Activated gamma-delta T cell treated with Interleukin-2 at 50 U/mL for 16 hours (primary cell): ENCODE measurements at places on chromosomes 1 and 21.
A peak's percentile ranks its signal among the peaks of the same experiment; 100 is the strongest.

- DNase-seq: no peak
Measured at GRCh38 chr1:171220581-171221054, 27.7 kb upstream of the FMO1 start.

DNA sequence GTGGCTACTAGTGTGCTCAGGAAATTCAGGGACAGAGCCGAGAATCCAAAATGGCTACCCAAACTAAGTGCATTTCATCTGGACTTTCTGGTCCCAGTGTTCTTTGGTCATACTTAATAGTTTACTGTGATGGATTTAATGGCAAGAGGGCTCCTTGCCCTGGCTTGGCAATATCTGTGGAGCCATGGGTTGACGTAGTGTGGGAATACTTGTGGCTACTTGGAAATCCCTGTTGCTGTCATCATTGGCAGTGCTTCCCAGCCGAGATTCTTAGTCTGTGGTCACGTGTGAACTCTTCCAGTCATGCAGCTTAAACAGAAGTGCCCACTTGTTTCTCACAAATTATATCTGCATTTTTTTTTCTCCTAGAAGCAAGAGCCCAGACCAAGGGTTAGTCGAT, 198.9 kb downstream of the HS2ST1 start:
- DNase-seq: no peak

DNA sequence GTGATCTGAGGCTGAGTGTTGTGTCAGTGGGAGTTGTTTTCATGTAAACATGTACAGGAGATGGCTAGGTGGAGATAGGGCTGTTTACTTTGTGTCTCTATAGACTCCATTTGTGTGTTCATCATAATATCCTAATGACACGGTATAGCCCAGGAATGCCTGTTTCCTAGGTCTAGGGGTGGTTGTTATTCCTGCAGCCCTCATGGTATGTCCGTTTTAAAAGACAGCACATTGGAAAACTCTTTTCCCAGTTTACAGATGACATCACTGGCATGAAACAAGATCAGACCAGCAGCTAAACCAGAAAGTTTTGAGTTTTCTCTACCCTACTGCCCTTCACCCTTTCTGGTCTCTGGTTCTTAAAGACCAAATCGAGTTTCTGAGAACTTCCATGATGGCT, 227.3 kb upstream of the TMEM51 start:
- no peak for DNase-seq

DNA sequence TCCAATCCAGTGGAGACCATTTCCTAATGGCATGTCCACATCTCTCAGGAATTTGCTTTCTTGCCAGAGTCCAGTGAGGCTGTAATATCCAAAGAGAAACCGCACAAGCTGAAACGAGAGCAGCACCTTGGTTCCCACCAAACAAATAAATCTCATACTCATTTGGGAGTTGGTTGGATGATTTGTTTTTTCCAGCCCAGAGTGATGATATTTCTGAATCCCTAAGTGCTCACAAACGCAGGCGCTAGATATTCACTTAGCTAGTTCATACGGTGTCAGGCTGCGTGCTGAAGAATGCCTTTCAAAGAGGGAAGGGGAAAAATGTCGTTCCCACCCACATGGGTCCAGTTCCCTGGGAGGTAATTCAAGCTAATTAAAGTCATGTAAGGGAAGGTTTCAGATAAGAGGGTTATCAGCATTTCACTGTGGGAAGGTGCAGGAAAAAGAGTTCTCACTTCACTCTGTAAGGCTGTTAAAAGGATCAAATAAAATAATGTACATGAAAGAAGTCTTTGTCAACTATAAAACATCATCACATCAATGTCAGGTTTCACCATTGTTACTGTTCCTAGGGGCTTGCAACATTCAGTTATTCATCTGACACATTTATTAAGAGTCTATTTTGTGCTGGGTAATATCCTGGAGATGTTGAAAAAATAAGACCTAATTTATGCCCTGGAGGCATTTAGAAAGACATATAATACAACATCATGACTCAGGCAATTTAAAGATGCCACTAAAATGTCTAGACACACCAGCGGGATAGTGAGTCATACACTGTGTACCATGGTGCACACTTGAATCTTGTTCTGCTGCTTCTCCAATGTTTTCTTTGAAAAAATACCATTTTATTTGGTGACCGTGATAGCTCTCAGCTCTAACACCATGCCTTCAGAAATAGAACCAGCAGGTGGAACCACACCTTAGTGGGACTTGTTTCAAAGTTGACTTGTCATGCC, 19.3 kb downstream of the DPT start:
- DNase-seq: no peak

GRCh38 chr1:119674111-119674526, 26.1 kb upstream of the ZNF697 start:
- no peak for DNase-seq

DNA sequence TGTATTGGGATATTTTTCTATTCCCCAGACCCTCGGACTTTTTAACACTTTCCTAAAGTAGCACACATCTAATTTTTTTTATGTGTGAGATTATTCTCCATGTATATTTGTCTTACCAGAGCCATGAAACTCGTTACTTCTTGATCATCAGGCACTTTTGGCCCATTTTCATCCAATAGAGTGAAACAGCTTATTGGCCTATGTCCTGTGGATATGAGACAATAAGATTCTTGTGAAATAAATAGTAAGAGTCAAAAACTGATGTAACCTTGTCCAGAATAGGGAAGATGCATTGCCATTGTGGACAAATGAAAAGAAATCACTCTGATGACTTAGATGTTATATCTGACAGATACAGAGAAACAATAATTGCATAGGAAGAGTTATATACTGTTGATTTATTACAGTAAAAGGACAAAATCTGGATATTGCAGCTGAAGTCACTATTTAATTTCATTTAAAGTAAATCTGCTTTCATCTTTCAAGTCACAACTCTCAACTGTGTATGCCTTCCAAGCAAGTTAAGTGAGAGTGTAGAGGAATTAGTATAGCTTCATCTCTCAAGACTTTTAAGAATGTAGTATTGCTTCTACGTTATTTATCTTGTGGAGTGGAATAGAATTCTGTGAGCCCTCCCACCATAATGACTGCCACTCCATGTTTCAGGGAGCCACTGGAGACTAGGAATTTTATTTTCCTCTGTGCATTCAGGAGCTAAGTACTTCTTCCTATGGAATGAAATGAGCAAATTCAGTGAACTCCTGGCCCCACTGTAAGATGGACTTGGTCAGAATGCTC, 86.9 kb downstream of the ADAMTS1 start:
- DNase-seq: no peak

GRCh38 chr1:211605603-211606331, 26.8 kb upstream of the SLC30A1 start:
- DNase-seq: no peak

DNA sequence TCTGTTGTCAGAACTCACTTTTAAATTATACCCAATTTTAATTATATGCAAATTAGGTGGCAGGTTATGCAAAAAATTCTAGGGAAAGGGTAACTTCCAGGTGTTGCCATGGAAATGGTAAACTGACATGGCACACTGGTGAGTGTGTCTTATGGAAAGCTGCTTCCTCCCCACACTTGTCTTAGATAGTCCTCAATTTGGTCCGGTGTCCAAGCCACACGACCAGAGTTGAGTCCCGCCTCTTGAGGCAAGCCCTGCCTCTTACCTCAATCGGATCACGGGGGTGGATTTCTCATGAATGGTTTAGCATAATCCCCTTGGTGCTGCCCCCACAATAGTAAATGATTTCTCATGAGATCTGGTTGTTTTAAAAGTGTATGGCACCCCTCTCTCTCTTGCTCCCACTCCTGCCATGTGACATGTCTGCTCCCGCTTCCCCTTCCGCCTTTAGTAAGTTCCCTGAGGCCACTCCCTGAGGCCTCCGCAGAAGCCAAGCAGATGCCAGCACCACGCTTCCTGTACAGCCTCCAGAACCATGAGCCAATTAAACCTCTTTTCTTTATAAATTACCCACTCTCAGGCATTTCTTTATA, 74.9 kb downstream of the MATN1 start:
- DNase-seq: no peak

- DNase-seq: no peak
Measured at GRCh38 chr21:32308696-32309095, 10.0 kb downstream of the MRAP start.

- peak; percentile 10 for DNase-seq
Measured at GRCh38 chr1:20361805-20362381, 71.2 kb downstream of the VWA5B1 start.

- no peak for DNase-seq
Measured at GRCh38 chr1:64472040-64472376, 2.1 kb downstream of the CACHD1 start.

GRCh38 chr1:167152192-167152876, 58.5 kb downstream of the STYXL2 start:
- no peak for DNase-seq

DNA sequence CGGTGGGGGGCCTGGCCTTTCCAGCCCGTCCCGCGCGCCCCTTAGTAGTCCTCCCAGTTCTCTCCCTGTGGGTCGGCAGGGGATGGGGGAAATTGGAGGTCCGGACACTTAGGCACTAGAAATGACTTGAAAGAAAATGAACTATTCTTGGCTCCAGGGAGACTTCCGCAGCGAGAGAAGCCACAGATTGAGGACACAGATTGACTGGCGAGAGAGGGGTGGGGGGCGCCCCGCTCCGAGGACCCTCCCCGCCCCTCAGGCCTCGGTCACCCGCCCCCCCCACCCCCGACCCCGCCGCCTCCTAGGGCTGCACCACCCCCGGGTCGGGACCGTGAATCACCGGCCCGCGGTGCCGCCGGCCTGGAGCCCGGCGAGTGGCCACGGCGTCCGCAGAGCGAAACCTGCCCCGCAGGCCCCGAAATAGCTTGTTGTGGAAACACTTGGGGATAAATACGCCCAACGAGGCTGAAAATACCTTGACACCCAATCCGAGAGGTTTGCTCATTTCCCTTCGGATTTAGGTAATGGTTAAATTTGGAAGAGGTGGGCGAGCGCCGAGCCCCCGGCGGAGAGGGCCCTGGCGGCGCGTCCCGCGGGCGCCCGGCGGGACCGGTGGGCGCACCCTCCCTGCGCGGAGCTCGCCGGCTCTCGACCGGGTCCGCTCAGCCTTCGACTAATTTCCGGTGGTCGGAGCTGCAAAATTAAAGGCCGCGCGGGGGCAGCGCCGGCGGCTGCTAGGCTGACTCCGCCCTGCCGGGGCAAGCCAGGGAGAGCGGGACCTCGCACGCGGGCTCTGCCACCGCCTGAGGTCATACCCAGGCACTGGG, at the start of gene GFI1:
TSS of gene GFI1 (minus strand) at position 675 of the 827 bp plus-strand sequence. CDS start 3,438 bp downstream, outside the sequence.
- DNase-seq: peak; percentile 46

GRCh38 chr1:47971385-47972160, 25.6 kb downstream of the TRABD2B start:
- DNase-seq: no peak

- DNase-seq: no peak
Measured at GRCh38 chr1:105909811-105910210, 1146.7 kb upstream of the PRMT6 start.

DNA sequence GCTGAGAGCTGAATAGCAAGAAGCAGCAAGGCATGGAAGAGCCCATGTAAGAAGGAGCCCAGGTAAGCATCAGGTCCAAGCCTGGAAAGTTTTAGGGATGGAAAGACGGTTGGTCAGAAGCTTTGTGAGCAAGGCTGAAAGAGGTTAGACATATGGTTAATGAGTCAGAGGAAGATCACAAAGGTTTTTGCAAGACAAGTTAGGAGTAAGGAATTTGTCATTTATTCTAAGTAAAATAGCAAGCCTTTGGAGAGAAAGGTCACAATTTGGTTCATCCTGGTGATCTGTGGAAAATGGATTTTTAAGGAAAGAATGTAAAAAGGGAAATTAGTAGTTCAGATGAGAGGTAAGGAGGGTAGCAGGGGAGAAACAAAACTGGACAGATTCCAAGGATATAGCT, 106.7 kb downstream of the DPYD start:
- DNase-seq: no peak

DNA sequence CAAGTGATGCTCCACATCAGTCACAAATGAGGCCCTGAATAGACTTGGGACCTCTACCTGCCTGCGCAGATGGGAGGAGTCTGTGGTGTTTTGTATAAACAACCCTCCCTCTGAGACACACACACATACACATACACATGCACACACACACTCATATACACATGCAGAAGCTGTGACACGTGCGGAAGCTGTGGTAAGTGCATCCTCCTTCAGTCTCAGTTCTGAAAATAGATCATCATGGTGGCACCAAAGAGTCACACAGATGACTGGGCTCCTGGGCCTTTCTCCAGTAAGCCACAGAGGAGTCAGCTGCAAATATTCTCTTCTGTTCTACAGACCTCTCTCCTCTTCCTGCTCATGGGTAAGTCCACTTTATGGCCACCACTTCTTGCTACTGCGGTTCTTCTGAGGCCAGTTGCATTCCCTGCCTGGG, at the start of gene LY9:
TSS of gene LY9 (plus strand) at position 224 of the 433 bp plus-strand sequence. CDS start at position 238, 14 bp downstream.
- peak; percentile 81 for DNase-seq

DNA sequence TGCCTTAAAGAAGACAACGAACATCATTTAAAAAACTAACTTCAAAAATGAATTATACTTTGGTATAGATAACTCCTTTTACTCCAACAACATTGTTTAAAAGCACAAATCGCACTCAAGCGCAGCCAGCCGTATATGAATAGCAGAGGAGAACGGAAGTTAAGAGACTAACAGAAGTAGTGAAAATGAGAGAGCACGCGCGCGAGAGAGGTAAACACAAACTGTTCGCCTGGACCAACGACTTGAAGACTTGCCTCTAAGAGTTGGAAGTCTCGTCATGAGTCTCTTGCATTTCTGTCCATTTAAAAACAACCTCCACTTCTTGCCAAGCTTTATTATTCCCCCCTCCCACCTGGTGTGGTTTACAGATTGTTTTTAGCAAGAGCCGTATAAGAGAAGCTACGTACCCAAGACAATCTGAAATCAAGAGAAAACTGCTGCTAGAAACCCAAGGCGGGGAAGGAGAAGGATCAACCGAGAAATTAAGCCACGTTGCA, 479 bp downstream of the SELENOF start:
- DNase-seq: peak; percentile 19

- DNase-seq: no peak
Measured at GRCh38 chr1:203282720-203283542, 22.4 kb upstream of the BTG2 start.
